ENCODE measurements at places on chromosomes 13 and 19. TPM values are rescaled to one million over a fixed set of nuclear protein-coding genes. Genes with fewer than 3 reads are reported as not detected.

DNA sequence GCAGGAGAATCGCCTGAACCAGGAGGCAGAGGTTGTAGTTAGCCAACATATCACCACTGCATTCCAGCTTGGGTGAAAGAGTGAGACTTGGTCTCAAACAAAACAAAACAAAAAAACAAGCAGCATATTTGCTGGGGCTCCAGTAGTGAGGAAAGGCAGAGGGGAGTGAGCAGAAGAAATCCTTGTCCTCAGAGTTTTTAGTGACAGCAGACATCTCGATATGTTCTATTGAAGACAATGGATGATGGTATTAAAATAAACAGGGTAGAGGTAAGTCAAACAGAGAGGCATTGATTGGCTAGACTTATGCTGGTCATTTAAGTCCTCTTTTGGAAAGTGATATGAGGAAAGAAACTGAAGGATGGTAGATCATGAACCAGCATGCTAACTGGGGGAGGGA, 19.0 kb downstream of the NLRP7 start:
- no peak for DNase-seq

DNA sequence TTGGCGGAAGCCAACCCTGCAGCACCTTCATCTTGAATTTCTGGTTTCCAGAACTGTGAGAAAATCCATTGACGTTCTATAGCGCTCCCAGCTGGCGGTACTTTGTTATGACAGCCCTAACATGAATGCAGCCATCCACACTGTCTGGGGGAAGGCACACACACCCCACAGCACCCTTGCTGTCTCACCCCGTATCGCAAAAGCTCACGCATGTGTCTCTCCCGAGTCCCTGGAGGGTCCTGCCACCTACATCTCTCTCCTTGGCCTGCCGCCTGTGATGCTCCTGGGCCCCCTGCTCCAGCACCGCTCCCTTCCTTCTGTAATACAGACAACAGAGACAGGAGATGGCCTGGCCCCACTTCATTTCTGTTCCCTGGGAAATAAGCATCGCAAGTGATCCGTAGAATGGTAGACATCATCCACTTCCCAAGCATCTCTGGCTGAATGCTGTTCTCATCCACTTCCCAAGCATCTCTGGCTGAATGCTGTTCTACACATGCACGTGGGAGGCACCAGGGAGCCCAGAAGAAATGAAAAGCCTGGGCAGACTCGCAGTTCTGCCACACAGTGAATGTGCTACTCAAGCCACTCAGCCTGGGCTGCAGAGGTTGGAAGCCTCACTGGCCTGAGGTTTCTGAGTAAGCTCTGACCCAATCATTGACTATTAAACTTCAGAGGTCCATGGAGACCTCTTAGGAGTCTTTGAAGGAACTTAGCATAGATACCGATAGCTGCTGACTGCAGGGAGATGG, 29.6 kb downstream of the EPN1 start:
- DNase-seq = no peak

GRCh38 chr19:23365222-23365621, 30.0 kb downstream of the ZNF91 start:
- DNase-seq = no peak

DNA sequence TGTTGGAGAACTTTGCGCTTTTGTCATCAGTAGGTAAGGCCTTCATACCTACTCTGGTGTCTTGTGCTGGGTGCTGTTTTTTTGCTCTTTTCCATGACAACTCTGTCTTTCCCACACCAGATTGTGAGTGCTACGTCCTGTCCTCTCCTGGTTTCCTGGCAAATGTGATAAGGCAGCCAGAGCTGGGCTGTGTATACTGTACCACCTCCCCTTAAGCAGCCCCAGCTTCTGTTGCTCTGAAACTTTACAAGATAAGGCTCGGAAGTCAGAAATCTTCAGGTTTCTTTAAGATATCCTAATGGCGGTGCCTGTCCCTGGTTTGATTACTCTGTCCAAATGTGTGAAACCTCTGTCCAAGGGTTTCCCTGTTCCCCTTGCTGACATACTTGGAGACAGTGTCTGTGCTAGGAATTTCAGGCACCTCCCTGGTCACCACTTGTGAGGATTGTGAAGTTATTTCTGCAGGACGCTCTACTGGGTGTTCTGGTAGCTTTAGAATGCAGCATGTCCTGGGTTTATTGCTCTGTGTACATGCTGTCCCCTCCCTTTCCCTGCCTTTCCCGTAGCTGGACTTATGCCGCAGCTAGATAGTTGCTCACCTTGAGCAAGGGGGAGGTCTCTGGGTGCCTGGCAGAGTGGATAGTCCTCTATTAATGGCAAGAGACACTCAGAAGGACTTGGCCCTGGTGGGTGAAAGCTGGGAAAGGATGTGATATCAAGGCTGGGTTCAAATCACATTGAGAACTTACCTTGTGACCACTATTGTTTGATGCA, 7.0 kb downstream of the ZNF749 start:
- no peak for DNase-seq

Gene DBP
- total RNA-seq = 5.2 TPM

- no peak for DNase-seq
These were observed 36.6 kb downstream of the NUFIP1 start for GRCh38 chr13:44952671-44953070.
